Osteoblast (primary cell): ENCODE measurements at places on chromosomes 4 and X.

- no peak for DNase-seq
These were observed 99.3 kb downstream of the AMMECR1 start for GRCh38 chrX:110218591-110218990.

DNA sequence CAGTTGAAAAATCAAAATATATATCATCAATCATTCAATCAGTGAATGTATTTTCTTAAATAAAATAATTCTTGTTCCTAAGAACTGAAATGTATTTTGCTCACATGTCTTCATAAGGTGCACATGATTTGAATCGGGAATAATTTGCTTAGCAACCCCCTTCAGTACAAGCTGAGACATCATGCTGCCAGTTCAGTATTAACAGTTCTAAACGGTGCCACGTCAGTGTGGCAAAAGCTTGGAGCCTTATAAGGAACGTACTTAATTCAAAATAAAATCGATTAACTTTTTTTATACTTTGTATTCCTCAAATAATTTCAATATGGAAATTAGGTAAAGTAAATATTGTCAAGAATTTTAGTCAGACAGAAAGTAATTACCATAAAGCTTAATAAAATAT lies 287.9 kb downstream of the CCSER1 start:
- DNase-seq = no peak

GRCh38 chrX:66162331-66162822 lies 1.7 kb upstream of the HEPH start:
- no peak for DNase-seq

DNA sequence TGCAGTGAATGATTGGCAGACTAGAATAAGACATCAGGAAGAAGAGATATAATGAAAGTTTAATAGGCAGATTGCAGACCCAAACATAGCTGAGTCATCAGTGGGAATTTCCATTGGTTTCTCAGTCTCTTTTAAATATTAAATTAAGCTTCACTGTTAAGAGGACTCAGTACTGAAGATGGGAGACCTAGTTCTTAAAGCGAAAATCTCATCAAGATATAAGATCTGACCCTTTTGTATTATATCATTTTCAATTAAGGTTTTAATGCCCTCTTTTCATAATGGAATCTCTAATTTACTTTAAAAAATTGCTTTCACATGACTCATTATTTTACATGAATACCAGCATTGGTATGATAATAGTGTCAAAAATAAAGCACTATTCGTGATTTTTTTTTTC lies 168.9 kb upstream of the ATOH1 start:
- DNase-seq = no peak

- no peak for DNase-seq
These were observed 22.2 kb upstream of the MANBA start for GRCh38 chr4:102783006-102783405.

DNA sequence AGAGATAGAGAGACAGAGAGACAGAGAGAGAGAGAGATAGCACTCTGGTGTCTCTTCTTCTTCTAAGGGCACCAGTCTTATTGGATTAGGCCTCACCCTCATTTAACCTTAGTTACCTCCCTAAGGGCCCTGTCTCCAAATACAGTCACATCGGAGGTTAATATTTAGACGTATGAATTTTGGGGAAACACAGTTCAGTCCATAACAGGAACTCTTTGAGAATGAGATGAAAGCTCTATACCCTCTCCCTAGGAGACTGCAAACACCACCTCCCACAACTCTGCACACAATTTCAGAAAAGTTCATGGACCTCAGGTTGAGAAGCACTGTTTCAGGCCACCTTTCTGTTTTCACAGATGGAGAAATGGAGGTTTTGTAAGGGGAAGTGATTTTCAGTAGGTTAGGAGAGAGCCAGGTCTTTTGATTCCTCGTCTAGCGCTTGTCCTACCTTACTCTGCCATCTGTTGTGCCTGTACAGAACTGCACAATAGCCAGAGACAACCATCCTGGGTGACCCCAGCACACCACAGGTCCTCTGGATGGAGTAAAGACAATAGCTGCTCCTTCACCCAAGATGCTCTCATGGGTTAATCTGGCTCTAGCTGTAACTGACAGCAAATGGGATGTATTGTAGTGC lies 16.9 kb upstream of the LOC101059915 start:
- no peak for DNase-seq

DNA sequence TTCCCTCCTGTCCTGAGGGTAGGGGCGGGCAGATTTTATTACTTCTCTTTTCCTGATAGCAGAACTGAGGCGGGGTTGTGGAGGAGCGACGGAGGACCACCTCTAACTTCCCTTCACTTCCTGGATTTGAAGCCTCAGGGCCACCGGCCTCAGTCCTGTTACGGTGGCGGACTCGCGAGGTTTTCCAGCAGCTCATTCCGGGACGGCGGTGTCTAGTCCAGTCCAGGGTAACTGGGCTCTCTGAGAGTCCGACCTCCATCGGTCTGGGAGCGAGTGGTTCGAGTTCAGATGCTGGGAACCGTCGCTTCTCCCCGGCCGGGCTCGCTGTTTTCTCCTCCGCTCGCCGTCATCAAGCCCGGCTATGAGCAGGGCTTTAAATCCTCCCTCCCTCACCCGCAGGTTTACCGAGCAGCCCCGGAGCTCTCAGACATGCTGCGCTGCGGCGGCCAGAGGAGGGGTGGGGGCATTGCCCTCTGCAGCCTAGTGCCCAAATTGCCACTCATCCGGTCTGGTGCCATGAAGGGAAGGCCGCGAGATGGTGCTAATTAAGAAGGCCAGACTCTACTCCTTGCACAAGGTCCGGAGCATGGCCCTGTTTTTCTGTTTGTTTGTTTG lies 23.3 kb downstream of the HAND2 start:
- peak; percentile 74 for DNase-seq

GRCh38 chrX:69988955-69989394 lies 60.8 kb downstream of the AWAT2 start:
- no peak for DNase-seq

- DNase-seq = no peak
These were observed 23.9 kb downstream of the STIM2 start for GRCh38 chr4:26884486-26884988.

DNA sequence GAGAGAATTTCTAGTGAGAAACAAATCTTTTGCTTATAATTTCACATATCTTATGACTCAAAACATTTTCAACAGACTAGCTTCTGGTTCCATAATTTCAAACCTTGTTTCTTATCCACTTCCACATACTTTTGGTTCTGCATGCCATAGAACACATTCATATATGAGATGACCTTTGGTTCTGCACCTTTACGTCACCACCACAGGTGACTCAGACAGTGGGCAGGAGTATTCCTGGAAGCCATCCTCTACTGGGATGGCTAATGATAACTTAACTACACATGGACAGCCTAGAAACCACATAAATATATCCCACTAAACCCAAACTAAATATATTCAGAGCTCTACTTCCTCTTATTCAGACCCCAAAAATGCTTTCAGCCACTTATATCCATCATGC lies 133.3 kb downstream of the DCK start:
- peak; percentile 81 for DNase-seq

DNA sequence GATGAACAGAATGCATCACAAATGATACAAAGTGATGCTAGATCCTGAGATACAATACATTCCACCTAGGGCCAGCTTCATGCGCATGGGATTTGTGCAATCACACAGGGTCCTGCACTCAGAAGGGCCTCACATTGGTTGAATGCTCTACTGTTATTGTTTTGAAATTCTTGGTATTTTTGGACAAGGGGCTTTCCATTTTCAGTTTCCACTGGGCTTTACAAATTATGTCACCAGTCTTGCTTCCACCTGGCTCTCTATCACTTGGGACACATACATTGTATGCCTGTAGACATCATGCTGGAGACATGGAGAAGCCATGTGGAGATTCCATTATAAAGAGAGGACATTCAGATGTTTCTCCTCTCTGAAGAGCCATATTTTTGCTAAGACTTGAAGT lies 155.8 kb downstream of the NAA11 start:
- DNase-seq = no peak

- peak; percentile 36 for DNase-seq
These were observed 64.7 kb upstream of the EXOC1L start for GRCh38 chr4:55754754-55755350.

DNA sequence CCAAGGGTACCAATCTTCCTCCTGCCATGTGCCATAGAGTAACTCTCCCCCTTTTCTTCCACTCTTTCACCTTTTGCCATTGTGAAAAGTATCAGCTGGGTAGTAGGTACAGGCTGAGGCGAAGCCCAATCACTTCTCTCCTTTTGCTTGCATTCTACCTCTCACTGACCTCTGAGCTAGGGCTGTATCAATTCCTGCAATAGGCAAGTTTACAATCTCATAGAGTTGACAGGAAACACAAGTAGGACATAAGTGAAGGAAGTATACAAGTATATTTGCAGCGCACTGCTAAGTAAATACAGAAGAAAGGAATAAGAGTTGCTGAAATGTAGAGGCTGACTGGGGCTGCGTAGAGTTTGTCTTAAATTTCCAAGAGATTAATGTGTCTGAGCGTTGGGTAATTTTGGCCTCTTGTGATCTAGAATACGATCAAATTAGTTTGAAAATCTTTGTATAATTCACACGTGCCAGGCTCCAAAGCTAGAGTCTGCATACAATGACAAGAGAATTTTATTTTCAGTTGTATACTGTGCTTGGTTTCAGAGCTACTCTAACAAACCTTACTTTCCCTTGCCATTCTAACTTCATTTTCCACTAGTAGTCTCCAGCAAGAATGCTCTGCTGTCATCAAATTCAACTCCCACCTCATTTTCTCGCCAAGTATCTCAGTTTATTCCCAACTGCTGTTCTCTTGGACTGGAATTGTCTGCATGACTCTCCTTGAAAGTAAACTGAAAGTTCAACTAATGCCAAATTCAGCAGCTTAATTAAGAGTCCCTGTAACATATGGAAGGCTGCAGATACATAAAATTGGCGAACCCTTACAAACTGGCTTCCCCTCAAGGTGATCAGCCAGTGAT lies 90.3 kb downstream of the ATP11C start:
- DNase-seq = no peak

DNA sequence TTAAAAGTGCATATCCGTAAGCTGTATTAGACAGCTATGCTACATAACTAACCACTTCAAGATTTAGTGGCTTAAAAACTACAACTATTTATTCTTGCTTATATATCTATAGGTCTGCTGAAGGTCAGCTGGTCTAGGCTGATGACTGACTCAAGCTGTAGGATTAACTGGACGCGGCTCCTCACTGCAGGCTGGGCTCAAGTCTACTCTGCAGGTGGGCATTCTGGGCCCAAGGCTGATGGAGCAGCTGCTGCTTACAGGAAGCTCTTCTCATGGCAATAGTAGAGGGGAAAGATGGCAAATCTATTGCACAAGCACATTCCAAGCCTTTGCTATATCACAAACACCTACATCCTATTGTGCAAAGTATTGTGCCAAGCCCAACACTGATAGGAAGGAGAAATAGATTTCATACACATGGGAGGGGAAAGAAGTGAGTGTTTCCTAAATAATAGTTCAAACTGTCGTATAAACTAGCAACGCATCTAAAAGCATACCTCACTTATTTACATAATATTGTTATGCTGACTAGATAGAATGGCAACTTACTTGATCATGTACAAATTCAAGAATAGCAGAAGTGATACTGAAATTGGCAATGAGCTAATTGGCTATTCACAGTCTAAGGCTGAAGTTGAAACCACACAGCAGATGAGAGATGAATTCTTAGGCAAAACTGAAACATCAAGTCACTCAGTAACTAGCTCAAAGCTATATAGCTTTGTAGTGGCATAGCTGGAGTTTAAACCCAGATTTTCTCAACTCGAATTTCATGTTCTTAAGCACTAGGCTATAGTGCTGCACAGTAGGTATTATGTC lies 263.8 kb downstream of the NKX6-1 start:
- no peak for DNase-seq

DNA sequence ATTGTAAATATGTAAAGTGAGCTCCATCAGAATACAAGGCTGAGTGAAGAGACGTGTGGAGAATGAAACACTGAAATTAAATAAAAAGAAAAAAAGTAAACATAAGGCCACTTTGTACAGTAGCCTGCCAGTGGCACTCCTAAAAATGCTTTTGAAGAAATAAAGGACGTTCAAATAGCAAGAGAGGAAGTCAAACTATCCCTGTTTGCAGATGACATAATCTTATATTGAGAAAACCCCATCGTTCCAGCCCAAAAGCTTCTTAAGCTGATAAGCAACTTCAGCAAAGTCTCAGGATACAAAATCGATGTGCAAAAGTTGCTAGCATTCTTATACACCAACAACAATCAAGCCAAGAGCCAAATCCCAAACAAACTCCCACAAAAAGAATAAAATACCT lies 24.2 kb downstream of the RASSF6 start:
- DNase-seq = no peak

- DNase-seq = peak; percentile 82
These were observed 121.9 kb downstream of the PALLD start for GRCh38 chr4:168618577-168619265.

DNA sequence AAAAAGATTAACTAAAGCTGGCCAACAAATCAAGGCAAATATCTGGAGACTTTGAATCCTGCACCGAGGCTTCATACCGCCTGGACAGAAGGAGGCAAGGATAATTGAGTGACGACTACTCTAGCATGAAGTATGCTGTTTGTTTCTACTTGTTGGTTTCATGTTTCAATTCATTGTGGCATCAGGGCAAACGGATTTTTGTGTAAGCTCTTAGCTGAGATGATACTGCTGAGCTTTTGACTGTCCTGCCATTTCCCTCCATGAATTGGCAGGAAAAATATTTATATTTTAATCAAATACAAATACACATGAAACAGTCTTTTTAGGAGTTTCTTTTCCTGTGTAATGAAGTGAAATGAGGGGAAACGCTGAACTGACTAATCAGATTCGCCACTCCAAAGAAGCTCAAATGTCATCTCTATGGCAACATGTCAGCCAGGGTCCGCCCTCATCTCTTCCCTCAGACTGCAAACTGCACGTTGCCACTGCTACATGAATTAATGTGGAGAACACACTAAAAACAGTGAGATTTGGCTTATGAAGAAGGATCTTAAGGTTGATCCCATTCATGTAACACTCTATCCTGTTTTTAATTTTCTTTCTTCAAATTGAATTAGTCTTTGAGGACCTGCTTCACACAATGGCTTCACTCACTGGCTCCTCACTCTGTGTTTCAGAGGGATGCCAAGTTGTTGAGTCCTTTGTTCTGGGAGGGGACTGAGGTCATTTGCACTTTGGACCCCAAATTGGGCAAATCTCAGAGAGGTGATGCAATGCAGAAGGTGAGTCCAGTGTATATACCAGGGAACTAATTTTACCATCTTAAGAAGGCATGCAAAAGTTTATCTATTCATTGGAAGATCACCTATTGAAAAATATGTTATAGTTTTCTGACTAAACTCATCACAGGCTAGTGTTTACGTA lies 149.6 kb upstream of the MID1 start:
- DNase-seq = no peak

GRCh38 chrX:40013266-40014195 lies 84.2 kb downstream of the BCOR start:
- peak; percentile 84 for DNase-seq

- DNase-seq = no peak
These were observed 24.1 kb upstream of the COQ2 start for GRCh38 chr4:83308672-83309071.

DNA sequence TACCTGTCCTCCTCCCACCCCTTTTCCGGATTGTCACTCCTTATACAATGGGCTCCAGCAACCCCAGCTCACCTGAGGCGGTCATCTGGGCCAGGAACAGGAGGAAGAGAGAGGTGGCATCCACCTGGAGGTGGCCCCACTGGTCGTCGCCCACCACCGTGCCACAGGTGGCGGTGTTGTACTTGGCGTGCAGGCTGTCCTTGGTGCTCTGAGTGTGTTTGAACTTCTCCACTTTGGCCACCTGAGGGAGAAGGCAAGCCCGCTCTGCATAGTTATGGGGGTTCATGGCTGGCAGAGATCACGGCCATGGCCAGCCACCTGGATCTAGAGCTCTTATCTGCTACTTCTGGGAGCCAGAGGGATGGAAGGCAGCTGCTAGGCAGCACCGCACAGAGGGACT lies 32.9 kb downstream of the PHKA2 start:
- DNase-seq = no peak

GRCh38 chr4:38449506-38450174 lies 214.4 kb upstream of the KLF3 start:
- DNase-seq = peak; percentile 81
